ENCODE measurements at places on chromosomes 4 and X. TPM values are rescaled to one million over a fixed set of nuclear protein-coding genes. Genes with fewer than 3 reads are reported as not detected.

CFP gene
- total RNA-seq = 0.95 TPM

CXCL5 gene
- not detected for total RNA-seq

PRR32 gene
- total RNA-seq = not detected

TCEAL2 gene
- total RNA-seq = not detected

- no peak for DNase-seq
These were observed 32.1 kb downstream of the F11 start for GRCh38 chr4:186298031-186298647.

- no peak for DNase-seq
These were observed 471.3 kb downstream of the TECRL start for GRCh38 chr4:63937961-63938360.

DNA sequence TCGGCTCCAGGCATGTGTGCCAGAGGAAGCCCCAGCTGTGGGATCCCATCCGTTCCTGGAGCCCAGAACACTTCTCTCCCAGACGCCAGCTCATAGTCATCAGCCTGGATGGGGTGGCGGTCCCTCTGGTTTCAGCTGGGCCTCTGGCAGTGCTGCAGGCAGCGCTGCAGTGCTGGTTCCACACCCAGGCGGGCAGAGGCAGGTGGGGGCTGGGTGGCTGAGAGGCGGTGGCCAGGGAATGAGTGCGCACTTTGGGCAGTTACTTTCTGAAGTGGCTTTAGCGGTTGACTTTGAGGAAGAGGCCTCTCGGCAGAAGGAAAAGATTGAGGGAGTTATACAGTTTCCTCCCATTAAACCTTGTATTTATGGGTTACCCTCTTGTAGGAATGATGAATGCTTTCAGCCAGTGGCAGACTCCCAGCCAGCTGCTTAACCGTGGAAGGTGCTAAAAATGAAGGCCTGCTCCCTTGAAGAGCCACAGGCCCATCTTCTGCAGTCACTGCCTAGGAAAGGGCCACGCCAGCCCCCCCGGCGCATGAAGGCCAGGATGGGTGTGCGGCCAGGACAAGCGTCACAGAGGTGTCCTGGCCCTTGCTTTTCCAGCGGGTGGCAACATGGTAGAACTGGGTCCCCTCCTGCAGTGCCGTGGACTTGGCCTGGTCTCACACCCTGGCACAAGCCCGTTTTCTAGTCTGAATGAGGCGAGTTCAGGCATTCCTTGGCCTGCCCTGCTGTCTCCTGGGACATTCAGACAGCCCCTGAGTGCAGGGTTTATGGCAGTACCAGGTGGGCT, 9.9 kb downstream of the TADA2B start:
- DNase-seq = no peak

GRCh38 chr4:17866810-17867209, 56.0 kb downstream of the NCAPG start:
- DNase-seq = no peak
